ENCODE measurements at places on chromosomes 4 and X.

GRCh38 chrX:102345916-102346315, 93.9 kb downstream of the NXF2B start:
- peak; percentile 42 for DNase-seq

GRCh38 chrX:75181721-75182120, 25.6 kb upstream of the ABCB7 start:
- no peak for DNase-seq

- no peak for DNase-seq
Observed at GRCh38 chrX:110733166-110733565, 62.5 kb downstream of the CHRDL1 start.

DNA sequence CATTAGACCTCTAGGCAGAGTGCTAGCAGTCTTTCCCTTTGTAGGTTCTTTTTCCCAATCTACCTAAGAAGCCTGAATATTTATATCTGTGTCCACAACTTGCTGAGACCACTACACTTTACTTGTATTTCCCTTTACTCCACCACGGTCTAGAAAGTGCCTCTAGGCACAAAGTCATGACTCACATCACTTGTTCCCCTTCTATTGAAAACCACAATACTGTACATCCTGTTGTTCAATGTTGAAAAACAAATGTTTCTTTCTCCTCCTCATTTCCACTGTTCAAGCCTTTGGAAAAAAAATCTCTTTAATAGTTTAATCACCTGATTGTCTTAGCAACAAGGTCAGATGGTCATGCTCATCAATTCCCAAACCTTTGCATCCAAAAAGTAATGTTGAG, 326.7 kb downstream of the GUCY2F start:
- DNase-seq: no peak

GRCh38 chr4:39655876-39656275, 17.2 kb upstream of the SMIM14 start:
- DNase-seq: no peak

DNA sequence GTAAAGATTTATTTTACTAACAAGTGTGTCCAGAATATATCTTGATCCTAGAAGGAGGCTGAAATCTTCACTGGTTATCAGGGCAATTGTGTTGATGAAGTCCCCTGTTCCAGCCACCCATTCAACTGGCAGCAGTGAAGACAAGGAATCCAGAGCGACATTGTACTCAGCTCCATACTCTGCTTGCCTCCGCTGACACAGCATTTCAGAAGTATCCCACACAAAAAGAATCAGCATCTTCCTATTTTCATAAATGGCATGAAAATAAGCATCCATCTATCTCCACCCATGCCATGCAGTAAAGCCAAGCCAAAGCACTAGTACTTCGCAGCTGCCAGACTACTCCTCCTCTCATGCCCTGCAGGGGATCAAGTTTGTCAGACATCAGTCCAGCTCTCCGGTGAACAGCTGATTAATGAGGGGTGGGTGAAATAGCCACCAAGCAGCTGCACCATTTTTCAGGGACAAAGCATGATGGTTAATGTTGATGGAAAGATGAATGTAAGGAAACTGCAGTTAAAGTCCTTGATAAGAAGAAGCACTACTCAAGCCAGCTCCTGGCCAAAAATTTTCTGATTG, 54.0 kb downstream of the COL25A1 start:
- no peak for DNase-seq

DNA sequence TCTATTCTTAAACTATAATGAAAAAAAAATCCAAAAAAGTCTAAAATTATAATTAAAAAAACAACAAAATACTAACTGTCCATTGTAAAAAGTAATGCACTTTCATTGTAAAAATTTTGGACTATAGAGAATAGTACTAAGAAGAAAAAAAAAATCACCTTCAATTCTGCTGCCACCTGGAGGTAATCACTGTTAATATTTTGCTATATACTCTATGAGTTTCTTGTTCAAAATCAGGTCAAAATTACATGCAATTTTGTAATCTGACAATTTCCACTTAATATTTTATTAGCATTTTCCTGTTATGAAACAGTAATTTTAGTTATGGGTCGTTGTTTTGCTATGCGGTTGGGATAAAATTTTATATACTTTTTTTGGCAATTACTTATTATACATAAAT, 62.0 kb downstream of the HTT start:
- no peak for DNase-seq

DNA sequence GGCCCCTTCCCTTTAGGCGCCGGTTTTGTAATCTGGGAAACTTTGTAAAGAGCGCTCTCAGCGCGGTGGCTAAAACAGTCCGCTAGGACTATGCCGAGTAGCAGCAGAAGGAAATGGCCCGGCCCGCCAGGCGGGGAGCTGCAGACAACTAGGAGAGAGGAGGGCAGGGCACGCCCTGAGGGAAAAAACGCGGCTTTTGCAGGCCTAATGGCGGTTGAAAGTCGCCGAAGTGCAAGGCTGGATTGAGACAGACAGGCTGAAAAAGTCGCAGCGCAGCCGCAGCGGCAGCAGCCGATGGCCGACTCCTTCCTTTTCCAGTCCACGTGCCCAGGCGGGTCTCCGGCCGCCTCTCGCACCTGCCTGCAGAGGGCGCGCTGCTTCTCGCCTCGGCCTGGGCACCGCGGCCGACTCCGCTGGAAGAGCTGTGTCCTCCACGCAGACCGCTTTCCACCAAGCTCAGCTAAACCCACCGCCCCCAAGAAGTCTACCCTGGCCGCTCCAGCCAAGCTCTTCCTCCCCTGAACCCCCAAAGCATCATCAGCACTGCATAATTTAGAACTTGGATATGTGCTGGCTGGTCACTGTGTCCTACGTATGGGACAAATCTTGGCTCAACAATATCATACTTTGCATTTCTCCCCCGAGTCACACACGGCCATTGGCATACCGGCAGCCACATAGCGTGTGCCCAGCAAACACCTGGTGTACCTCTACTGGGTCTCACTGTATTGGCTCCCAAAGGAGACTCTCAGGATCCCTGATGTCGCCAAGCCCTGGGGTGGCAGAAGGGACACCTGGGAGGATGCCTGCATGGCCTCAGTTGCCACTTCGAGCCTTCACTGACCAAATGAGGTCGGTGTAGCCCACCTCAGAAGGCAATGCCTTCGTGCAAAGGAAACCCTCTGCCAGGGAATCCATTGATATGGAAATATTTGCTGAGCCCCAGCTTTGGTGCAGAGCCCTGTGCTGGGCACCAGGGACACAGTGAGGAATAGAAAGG, 14.5 kb downstream of the SLC25A5 start:
- DNase-seq: peak; percentile 69

GRCh38 chr4:61783050-61783449, 582.9 kb downstream of the ADGRL3 start:
- no peak for DNase-seq

DNA sequence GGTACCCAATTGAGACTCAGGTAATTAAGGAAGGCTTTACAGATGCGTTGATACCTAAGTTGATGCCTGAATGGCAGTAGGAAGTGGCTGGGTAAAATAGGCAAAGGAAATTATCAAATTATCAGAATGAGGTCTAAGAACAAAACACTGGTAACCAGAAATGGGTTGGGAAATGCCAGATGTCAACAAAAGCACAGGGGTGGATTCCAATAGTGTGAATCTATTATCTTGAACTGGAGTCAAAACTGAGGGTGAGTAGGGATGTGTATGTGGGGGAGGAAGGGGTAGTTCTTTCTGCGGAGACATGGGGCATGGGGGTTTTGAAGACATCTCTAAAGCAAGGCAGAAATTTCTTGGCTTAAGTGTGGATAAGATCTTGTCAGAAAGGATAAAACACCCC, 16.0 kb upstream of the SEPTIN6 start:
- no peak for DNase-seq

- no peak for DNase-seq
Observed at GRCh38 chr4:150781191-150781590, 199.2 kb downstream of the MAB21L2 start.

- DNase-seq: no peak
Observed at GRCh38 chr4:14700083-14700482, 302.2 kb upstream of the CPEB2 start.

- DNase-seq: no peak
Observed at GRCh38 chr4:173074501-173074946, 94.1 kb upstream of the GALNT7 start.

DNA sequence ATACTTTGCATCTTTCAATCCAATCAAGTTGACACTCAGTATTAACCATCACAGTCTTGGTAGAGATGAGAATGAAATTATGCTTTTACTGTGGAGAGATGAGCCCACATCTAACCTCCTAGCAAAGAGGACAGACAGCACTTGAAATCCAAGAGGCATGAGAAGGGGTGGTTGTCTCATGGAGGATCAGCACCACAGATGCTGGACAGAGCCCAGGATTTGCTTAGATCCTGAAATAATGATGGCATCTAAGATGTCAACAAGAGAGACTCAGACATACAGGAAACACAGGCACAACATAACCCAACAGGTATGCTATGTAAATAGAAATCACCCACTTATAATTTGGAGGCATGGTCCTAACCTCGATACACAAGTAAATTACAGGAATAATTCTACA, 74.3 kb upstream of the VCX2 start:
- no peak for DNase-seq

DNA sequence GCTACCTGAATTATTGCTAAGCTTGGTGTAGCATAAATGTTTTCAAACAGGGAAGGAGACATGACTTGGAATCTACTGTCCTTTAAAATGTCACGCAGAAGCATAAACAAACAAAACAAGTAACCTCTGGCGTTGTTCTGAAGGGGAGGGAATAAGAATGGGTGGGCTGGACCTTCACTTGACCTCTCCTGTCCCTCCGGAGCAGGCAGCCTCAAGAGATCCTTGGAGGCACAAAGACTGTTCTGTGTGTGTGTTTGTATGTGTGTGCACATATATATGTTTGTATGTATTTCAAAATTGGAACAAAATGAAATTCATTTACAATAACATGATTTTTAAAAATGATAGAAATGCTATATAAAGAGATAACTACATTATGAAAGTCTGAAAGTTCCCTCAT, 91.3 kb upstream of the DCLK2 start:
- no peak for DNase-seq

DNA sequence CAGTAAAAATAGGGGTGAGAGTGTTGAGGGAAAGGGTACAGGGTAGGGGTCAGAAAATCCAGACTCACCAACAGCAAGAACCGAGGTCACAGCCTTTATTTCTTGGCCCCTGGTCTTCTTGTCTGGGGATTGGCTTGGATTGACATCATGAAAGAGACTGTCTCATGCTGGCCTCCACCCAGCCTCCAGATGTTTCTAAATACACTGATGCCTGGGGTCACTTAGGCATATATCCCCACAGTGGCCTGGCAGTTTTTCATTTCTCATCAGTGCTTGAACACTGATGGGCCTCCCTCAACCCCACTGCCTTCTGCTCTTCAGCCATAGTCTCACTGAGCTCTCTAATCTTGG, 173.9 kb downstream of the RTL9 start:
- DNase-seq: no peak

- DNase-seq: peak; percentile 75
Observed at GRCh38 chrX:1246816-1247215, 21.8 kb upstream of the CSF2RA start.

DNA sequence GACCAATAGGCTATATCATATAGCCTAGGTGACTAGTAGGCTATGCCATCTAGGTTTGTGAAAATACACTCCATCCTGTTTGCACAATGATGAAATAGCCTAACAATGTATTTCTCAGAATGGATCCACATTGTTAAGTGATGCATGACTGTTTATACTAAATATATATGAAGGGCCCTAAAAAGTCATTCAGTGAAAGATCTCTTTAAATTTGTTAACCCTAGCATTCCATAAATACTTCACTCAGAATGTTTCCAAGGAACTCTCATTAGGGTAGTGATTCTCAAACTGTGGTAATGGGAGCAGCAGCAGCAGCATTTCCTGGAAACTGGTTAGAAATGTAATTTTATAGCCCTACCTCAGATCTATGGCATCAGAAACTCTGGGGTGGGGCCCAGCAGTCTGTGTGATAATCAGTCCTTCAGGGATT, 74.9 kb downstream of the PRRG1 start:
- DNase-seq: no peak

- DNase-seq: no peak
Observed at GRCh38 chrX:39442332-39442731, 641.1 kb downstream of the MID1IP1 start.

DNA sequence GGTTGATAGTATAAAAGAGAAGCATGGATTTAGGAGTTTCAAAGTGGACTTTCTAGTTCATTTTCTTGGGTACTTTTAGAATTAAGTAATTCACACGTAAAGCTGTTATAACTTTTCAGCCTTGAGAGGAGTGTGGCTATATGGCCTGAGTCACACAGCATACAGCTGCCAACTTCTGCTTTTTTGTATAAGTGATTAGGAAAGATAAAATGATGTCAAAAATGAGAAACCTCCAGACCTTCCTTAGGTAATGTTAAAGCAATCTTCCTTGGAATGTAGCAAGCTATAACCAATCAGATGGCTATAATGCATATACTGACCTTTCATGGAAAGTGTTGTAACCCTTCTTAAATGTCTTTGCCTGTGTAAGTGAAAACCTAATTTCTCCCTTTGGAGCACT, 39.2 kb downstream of the RAB40AL start:
- no peak for DNase-seq

- no peak for DNase-seq
Observed at GRCh38 chr4:174826660-174827059, 2.4 kb downstream of the GLRA3 start.

- DNase-seq: no peak
Observed at GRCh38 chr4:106967892-106968291, 68.2 kb downstream of the DKK2 start.

- peak; percentile 25 for DNase-seq
Observed at GRCh38 chrX:262381-262909, 18.7 kb upstream of the PLCXD1 start.

DNA sequence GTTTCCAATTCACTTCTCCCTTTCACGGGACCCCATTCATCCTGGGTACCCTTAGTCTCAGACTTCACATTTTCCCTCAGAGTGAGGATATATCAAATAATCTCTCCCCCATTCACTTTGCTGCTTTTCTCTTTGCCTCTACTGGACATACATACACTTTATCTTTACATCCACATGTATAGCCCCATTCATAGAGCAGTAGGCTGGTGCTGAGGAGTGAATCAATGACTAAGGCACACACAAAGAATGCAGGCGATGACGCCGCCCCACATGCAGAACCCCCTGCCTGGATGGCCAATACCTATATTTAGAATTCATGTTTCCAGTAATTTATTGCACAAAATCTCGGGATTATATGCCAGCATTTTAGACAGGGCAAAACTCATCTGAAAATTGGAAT, 554.3 kb upstream of the TENM3 start:
- DNase-seq: no peak
